Upper lobe of left lung (tissue), 6 donors: ENCODE measurements at places on chromosomes 7 and 10. TPM values are rescaled to one million over a fixed set of nuclear protein-coding genes. Genes with fewer than 3 reads are reported as not detected.

Gene PROSER2
- total RNA-seq = 23.6 TPM

Gene CYP2C18
- 0.76 TPM for total RNA-seq

Gene DYNC1I1
- total RNA-seq = 1.2 TPM

Gene TAS2R3
- 1.0 TPM for total RNA-seq

Gene AKR1C8
- total RNA-seq = not detected
